ENCODE measurements at places on chromosomes 5 and 9. TPM values are rescaled to one million over a fixed set of nuclear protein-coding genes. Genes with fewer than 3 reads are reported as not detected.
A peak's percentile ranks its signal among the peaks of the same experiment; 100 is the strongest.

Gene WDR38
- not detected for total RNA-seq

Gene PCDHGA8
- 0.86 TPM for total RNA-seq

DNA sequence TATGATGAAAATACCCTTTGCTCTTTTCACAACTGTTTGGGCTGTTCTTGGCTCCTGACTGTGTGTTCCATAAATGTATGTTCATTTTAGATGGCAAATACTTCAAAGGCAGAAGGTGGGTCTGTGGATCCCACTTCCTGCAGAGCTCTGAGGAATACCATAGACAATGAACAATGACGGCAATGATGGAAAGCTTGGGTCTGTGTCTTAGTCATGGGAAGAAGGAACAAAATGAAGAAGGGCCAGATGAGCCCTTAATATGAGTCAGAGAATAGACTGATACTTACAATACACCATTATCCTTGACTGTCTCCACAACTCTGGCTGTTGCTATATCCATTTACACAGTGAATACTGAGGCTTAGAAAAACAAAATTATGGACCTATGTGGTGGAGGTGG is 126.0 kb downstream of the SLIT3 start:
- no peaks in the 10 kb centered on the region for H3K27me3 ChIP-seq
- H3K36me3 ChIP-seq = no peaks in the 10 kb centered on the region
- H3K4me1 ChIP-seq = peaks cover 19% of the 10 kb centered on the region

DNA sequence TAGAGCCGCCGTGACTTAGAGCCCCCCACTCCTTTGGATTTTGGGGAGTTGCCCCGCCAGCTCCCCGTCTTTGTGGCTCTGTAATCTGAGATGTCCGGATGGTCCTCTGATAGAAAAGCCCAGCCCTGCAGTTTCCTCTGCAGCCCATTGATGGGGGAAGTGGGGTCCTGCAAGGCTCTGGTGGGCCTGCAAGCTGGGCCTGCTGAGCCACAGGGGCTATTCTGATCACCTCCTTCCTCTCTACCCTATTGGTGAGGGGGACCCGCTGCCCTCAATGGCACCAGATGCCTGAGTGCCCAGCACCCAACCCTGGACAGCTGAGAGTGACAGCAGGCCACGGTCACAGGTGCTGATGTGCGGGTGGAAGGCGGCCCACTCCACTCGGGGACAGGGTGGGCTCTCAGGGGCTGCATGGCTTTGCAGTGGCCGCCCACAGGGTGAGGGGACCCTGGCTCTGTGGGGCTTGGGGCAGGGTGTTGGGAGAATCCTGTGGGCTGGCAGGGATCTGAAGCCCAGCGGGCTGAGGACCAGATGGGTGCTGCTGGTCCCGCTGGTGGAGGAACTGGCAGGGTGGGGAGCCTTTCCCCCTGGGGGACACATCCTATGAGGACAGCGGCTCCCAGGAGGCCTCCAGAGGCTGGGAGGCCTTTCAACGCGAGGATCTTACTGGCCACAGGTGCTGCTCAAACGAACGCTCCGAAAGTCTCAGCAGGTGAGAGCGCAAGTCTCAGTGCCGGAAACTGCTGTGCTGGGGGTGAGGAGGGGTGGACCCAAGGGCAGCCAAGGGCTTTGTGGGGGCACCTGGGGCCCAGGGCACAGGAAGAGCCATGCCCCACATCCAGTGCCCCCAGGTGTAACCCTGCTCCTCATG is 30.0 kb upstream of the LPCAT1 start:
- no peak overlapping the region for H3K27ac ChIP-seq
- no peaks in the 10 kb centered on the region for H3K36me3 ChIP-seq
- no peak for DNase-seq
- H3K4me1 ChIP-seq = peaks cover 10% of the 10 kb centered on the region
- H3K4me3 ChIP-seq = no peak overlapping the region

DNA sequence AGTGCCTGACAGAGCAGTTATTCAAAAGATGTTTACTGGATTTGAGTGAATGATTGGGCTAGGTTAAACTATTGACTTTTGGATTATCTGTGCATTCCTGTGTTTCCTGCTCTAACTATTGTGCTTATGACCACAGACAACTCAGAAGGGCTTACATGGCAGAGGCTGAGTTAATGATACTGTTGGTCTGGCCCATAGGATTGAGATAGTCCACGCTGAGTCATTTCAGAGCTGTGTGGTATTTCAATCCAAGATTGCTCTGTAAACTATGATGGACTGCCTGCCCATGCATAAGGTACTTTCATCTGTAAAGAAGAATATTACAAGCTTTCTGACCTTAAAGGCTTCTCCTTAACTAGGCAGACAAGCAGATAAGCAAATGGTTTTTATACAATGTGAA is 49.1 kb upstream of the SLIT3 start:
- peaks cover 64% of the 10 kb centered on the region for H3K4me1 ChIP-seq
- DNase-seq = peak; percentile 88
- H3K36me3 ChIP-seq = no peaks in the 10 kb centered on the region

- DNase-seq = no peak
- no peak overlapping the region for H3K4me3 ChIP-seq
- no peaks in the 10 kb centered on the region for H3K36me3 ChIP-seq
- H3K4me1 ChIP-seq = 0 out of 2 replicates have a peak, but pooled peaks cover 12% of the 10 kb centered on the region
Measured at GRCh38 chr5:53350368-53350767, 130.1 kb upstream of the FST start.

- no peaks in the 10 kb centered on the region for H3K4me1 ChIP-seq
- H3K27me3 ChIP-seq = no peaks in the 10 kb centered on the region
- H3K4me3 ChIP-seq = no peak overlapping the region
- no peak for DNase-seq
Measured at GRCh38 chr5:166324372-166324771, 1967.1 kb upstream of the WWC1 start.

DNA sequence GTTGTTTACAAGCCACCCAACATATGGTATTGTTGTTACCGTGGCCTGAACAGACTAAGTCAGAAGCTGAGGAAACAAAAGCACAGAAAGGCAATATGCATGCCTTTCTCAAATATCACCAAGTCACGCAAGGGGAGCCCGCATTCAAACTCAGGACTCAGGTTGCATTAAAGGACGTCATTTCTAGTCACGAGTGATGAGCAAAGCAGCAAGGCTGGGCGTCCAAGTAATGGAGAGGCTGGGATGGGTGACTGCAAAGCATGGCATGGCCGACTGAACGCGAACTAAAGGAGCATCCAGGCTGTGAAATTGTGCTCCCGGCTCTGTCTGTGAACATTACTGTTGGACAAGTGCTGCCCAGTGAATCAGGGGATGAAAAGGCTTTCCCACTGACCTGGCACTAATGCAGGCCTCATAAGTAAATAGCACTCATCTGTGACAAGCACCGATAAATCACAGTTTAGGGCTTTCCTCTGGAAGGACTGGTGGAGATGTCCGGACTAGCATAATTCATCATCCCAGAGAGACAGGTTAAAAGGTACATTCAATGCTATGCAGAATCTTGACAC is 202.8 kb downstream of the SPOCK1 start:
- DNase-seq = no peak
- H3K27ac ChIP-seq = no peak overlapping the region
- H3K36me3 ChIP-seq = no peaks in the 10 kb centered on the region
- no peak overlapping the region for H3K4me3 ChIP-seq
- H3K4me1 ChIP-seq = peaks cover 24% of the 10 kb centered on the region

DNA sequence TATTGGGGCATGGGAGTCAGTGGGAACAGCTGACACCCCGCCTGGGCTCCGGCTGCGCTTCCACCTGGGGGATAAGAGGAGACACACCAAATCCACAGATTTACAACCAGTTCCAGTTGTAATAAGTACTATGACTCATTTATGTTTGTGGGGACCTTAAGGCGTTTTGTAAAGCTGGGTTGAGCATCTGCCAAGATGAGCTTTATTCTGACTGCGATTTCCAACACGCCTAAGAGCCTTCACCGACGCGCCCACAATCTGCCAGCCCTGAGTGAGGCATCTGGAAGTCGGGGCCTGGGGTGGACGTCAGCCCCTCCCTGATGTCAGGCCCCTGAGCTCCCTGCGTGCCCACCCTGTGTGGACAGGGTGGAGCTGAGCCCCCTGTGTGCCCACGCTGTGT is 14.3 kb upstream of the LHX3 start:
- H3K27ac ChIP-seq = no peak overlapping the region
- no peak for DNase-seq
- H3K27me3 ChIP-seq = no peaks in the 10 kb centered on the region

Data from GM23248 (cell line).